ENCODE measurements at places on chromosomes 5 and 9. TPM values are rescaled to one million over a fixed set of nuclear protein-coding genes. Genes with fewer than 3 reads are reported as not detected.

GRCh38 chr9:4558371-4558998, 68.2 kb downstream of the SLC1A1 start:
- no peak for DNase-seq

DNA sequence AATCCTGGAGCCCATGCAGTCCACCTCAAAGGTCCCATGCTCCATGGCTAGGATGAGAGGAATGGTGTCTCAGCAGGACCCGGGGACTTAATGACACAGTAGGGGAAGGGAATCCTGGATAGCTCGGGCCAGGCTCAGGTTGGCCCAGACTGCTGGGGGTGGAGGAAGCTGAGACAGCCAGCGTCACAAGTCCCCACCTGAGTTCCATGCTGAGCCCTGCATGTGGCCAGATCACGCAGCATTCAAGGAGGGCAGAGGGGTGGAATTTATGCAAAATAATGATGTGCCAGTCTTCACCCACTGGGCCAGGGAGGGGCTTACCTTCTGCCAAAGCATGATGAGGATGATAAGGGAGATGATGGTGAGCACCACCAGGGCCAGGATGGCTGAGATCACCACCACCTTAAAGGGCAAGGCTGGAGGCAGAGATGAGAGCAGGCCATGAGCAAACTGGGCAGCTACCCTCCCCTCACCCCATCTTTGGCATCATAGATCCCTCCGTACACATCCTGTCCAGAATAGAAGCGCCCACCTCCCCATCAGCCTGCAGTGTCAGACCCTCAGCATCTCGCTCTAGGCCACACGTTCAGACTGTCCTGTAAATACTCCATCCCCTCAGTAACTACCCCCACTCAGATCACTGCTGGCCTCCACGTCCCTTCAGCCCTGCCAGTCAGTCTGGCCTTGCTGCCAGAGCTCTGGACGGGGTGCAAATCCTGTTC, 29.3 kb downstream of the PDGFRB start:
- DNase-seq, result no peak

- no peak for DNase-seq
These were observed 263.4 kb downstream of the GRIA1 start for GRCh38 chr5:153753645-153754432.

DNA sequence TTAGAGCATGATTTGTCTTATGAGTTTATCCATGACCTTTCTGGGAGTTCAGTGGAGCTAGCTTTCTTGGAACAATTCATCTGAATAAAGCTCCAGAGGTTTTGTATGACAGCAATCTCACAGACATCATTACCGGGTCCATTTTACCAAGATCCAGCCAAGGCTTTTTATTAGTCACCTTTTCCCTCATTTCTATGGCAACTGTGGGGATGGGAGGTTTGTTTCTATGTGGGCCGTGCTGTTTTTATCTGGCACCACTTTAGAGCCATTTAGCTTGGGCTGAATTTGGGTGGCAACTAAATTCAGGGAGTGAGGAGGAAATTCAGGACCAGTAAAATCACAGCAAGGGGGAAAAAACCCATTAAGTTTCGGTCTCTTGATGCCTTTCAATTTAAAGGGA, 245.7 kb downstream of the NSG2 start:
- DNase-seq, result no peak

Gene FGD3
- 7.4 TPM for total RNA-seq

DNA sequence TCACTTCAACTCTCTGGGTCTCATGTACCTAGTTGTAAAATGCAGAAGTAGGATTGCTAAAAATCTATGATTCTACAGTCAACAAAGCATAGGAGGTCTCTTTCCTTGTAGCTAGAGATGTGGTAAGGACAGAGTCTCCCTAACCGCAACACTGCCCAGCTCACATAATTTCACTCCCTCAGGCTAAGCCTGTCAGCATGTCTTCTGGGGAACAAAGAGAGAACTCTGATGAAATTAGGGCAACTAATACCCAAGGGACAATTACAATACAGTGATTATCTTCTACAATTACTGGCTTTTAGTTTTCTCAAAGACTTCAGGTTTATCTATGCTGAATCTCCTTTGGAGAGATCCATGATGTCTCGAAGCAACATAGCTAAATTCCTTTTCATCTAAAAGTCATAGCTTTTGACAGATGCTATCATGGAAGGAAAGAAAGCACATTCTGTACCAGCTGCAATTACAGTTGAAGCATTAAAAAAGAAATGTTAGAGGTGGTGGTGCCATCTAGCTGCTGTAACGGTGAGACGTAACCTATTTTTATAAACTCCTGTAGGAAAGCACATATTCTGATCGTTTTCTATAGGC, 141.1 kb upstream of the TARS1 start:
- DNase-seq, result no peak

GRCh38 chr9:129586685-129587084, 34.2 kb downstream of the C9orf50 start:
- DNase-seq, result no peak

DNA sequence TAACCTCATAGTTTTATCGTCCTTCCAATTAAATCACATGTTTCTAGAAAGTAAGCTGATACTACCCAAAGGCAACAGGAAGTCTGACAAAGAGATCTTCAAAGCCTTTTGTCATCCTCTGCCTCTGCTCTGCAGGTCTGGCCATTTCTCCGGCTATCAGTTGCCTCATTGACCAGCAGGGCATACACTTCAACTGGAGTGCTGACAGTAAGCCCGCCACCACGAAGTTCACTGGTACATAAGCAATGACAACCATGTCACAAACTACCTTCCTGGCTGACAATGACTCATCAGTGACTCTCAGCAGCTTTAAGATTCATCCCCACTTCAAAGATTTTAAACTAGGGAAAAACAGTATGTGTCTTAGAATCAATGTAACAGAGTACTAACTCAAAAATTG, 20.6 kb downstream of the SPTLC1 start:
- DNase-seq, result no peak

DNA sequence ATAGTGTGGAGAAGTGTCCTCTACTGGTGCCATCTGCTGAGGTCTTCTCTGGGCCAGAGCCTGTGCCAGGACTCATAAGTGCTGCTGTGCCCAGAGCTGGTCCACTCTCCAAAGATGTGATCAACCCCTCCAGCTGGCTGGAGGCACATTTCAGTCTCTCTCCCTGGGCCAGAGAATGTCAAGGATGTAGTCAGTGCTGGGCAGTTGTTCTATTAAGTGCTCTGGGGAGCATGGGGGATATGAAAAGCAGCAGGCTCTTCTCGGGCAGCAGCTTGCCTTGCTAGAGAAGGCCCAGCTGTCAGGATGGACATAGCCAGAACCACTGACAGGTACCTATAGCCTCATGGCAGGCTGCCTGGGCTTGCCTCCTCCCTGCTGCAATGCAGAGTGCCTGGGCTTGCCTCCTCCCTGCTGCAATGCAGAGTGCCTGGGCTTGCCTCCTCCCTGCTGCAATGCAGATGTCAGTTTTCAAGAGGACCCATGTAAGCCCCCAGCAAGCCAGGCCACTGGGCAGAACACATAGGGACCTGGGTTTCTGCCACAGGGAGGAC, 157.2 kb upstream of the PANK3 start:
- DNase-seq, result no peak
